Right renal cortex interstitium (tissue), 3 donors: ENCODE measurements at places on chromosomes 1 and 21. TPM values are rescaled to one million over a fixed set of nuclear protein-coding genes. Genes with fewer than 3 reads are reported as not detected.

Gene CALML6
- 0.50 TPM for polyA plus RNA-seq

Gene SOX13
- 40.6 TPM for polyA plus RNA-seq

Gene RNU1-1
- not detected for polyA plus RNA-seq

Gene TNN
- 3.0 TPM for polyA plus RNA-seq

Gene TRIM45
- 15.1 TPM for polyA plus RNA-seq

Gene TMEM125
- polyA plus RNA-seq = 15.9 TPM

Gene PERM1
- not detected for polyA plus RNA-seq
